ENCODE measurements at places on chromosomes 7 and 10.

DNA sequence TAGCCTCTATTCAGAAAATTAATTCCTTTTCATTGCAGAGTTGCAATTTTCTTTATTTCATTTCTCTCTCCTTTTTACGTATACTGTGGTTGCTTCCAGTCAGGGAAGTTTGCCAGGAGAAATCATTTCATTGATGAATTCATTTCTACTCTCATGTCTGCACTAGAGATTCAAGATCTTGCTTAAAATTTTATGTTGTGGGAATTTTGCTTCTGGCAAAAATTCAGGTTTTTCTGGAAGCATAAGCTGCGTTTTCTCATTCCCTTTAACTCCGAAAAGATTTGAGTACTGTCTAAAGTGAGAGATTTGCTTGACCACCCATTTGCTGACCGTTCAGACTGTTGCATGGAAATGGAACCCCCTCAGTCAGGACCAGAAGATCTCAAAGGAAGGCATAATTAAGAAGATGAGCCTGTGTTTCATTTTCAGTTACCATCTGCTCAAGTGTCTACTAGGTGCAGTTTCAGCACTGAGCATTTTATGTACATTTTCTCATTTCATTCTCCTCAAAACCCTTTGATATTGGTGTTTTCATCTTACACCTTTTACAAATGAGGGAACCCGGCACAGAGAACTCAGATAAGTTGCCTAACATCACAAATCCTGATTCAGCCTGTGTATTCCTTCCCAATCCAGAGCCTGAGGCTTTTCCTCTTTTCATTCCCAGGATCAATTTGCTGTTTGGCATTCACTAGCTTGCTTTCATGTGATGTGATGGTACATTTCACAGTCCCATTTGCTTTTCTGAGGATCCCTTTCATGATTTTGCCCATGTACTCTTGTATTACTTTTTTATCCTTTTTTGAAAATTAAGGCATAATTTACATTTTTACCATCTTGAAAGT lies 3.9 kb downstream of the PTPRZ1 start:
- no peak for DNase-seq

DNA sequence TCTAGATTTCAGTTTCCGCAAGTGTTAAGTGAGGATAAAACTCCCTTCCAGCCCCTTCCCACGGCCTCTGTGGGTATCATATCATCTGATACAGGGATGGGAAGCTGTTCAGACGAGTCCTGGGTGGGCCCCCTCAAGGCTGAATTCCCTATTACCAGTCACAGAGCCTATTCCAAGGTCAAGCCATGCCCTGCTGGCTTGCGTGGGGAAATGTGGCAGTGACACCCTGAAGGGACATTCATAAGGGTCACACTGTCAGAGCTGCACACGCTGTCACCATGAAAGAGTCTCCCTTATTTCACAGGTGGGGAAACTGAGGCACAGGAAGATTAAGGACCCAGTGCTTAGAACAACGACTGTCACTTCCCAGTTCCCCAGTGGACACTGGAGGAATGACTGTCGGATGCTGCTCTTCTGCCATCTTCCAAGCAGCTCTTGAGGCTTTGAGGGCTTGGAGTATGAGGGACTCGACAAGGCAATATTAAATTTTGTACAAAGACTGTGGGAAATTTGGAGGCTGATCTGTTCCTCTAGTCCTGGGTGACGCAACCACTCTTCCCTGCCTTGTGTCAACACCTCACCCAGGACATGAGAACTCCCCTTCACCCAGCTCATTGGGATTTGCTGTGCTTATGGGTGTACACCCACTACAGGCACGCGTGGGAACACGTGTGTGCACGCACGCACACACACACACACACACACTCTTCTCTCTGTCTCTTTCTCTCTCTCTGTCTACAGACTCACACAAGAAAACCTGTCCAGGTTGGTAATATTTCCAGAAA lies 386.0 kb downstream of the RPS24 start:
- DNase-seq, result no peak

DNA sequence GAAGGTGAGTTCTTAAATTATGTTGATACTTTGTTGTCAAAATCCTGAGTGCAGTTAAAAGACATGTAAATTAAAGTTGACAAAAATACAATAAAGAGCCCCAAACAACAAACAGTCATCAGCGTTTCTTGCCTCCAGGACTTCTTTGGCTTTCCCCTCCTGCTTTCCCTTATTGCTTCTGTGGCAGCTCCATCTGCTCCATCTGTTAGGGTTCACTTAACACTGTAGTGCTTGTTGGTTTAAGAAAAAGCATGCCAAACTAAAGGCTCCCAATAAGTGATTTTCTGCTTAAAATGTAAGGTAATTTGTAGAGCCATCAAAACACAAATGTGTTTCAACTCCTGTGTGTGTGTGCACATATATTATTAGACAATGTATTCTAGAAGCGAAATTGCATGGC lies 254.3 kb upstream of the GNAI1 start:
- DNase-seq, result no peak

DNA sequence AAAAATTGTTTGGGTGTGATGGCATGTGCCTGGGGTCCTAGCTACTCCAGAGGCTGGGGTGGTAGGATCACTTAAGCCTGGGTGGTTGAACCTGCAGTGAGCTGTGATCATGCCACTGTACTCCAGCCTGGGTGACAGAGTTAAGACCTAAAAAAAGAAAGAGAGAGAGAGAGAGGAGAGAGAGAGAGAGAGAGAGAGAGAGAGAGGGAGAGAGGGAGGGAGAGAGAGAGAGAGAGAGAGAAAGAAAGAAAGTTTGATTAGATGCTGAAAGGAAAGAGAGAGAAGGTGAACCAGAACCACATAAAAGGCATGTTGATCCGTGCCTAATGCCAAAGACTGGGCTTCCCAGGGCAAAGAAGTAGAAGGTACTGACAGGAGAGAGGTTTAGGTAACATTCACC lies 11.1 kb downstream of the ABCB1 start:
- DNase-seq, result no peak

DNA sequence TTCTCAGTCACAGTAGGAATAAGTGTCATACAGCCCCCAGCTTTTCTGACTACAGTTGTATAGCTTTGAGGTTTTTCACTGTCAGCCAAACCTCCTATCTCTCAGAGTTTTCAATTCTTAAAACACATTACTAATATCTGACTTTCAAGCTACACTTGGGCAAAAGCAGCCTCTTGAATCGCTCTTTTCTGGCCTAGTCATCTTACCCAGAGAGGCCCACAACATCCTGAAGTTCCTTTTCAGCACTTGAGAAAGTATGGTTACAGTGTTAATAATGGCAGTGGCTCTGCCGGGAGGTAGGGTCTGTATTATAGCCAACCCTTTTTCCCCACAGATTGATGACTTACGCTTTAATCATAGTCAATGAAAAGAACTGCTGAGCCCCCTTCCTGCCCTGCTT lies 181.0 kb downstream of the LRRC4 start:
- DNase-seq, result no peak

DNA sequence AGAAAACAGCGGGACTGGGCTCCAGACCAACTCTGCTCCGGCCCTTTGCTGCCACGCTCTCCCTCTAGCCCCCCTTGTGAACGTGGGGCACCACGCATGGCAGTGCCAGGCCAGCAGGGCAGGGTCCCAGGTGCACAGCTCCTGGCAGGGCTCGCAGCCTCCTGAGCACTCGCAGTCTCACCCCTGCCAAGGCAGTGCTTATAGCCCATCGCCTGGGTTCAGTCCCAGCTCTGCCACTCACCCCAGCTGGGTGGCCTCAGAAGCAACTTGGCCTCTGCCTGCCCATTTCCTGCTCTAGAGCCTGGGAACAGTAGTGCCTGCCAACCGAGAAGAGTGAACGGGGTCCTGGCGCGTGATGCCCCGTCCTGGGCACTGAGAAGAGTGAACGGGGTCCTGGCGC lies 36.3 kb downstream of the CFAP46 start:
- DNase-seq, result no peak

DNA sequence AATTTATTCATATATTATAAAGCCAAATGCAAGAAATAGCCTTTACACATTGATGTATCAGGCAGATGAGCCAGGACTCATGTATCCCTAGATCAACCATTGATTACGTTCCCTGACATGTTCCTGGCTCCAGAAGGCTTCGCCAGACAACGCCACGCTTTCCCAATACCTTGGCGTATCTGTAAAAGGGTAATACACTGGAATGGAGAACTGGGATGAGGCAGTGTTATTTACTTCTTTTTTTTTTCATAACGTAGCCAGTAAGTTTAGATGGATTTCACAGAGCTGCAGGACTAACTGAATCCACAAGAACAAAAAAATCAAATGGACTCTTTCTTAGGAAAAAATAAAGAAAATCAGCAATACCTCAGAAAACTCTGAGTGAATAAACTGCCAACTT lies 588.1 kb upstream of the SEMA3D start:
- no peak for DNase-seq

GRCh38 chr10:131214521-131215244 lies 96.8 kb downstream of the TCERG1L start:
- no peak for DNase-seq

- no peak for DNase-seq
Observed at GRCh38 chr10:75428434-75429158, 2.8 kb upstream of the LRMDA start.

GRCh38 chr10:14603534-14604102 lies 171.1 kb downstream of the FAM107B start:
- DNase-seq, result no peak

DNA sequence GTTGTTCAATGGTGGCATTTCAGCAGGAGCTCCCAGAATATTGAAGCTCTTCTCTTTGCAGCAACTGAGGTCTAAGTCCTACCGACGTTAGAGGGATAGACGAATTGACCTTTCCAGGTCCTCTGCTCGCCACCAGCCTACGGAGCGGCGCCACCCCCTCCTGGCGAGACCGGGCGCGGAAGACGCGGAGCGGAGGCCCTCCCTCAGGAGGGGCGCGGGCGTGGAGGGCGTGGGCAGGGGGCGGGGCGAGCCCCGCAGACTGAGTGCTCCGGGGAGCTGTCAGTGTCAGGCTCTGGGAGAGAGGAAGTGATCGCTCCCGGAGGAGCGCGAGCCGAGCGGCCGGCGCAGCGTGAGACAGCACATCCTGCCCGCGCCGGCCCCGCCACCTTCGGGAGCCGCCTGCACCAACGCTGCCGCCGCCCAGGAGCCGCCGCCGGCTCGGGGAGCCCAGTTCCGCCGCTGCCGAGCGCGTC lies at the start of gene DYNC1I1:
Gene DYNC1I1, plus strand, starts transcription at position 257 of the 473 bp plus-strand sequence. CDS start 32,176 bp downstream, outside the sequence.
- DNase-seq, result no peak

DNA sequence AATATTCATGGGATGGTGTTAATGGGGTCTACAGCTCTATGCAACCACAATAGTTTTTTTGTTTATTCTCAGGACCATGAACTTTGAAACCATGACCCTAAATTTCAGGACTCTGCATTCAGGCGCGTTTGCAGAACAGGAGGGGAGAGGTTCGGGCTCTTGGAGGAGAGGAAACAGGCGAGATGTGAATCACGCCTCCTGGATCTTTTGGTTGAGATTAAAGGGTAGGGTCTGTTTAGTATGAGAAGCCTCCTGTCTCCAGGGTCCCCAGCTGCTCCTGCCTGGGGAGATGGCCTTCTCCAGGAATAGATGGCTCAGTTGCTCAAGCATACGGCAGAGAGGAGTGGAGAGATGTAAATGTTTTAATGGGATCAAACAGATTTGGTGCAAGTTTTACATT lies 18.2 kb downstream of the TLL2 start:
- no peak for DNase-seq

- no peak for DNase-seq
Observed at GRCh38 chr10:28970231-28970630, 292.9 kb downstream of the BAMBI start.

- no peak for DNase-seq
Observed at GRCh38 chr7:50531401-50531911, 33.7 kb downstream of the DDC start.

Measured in CD4-positive, alpha-beta T cell treated with Interleukin-6 at 100 ng/mL for 8 hours (primary cell).